ENCODE measurements at places on chromosomes 1 and 21.

DNA sequence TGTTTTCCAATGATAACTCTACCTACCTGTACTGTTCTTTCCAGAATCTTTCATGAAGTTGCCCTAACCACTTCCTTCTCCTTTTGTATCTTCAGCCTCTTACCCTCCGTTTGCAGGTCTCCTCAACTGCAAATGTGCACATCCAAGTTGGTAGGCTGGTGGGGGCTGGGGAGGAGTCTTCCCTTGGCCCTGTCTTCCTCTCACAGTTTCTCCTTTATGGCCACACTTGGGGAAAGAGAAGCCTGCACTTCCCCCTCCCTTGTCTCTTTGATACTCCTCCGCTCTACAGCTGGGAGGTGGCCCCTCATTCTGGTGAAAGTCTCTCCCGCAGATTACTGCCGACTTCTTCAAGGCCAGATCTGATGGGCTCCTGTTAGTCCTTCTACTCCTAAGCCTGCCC lies 26.9 kb upstream of the GPR88 start:
- no peak for DNase-seq

DNA sequence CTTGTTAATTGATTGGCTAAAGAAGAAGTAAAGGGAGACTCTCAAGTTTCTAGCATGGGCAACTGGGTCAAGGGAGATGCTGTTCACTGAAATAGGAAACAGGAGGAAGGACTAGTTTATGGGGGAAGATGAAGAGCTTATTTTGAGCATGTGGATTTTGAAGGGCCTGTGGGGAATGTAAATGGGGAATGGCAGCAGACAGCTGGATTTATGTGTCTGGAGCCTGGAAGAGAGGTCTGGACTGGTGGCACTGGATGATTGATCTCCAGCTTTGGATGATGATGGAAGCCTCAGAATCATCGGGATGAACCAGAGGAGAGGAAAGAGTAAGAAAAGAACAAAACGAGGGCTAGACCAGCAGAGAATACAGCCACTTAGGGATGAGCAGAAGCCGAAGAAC lies 54.9 kb upstream of the ENAH start:
- DNase-seq = no peak

- no peak for DNase-seq
Measured at GRCh38 chr1:83849191-83850061, 149.5 kb downstream of the TTLL7 start.

DNA sequence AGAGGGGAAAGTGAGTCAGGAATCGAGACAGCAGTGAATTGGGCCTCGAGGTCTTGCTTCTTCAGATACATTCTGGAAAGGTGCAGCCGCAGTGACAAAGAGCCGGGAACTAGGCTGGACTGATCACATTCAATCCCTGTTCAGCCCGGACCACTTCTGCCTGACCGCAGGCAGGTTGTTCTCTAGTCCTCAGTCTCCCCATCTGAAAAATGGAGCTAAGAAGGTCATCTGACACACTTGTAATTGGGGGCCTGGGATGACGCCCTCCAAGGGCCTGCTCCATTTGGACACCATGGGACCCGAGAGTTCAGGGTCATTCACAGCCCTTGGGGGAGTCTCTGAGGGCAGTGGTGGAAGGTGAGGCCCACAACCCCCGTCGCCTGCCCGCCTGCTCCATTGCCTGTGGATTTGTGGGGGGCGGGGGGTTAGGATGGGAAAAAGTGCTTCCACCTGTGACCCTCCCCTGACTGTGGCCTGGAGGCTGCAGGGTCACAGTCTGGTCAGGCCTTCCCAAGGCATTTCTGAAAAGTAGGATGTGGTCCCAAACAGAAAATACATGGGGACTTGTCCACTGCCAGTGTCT lies 87.9 kb upstream of the CSF3R start:
- no peak for DNase-seq

DNA sequence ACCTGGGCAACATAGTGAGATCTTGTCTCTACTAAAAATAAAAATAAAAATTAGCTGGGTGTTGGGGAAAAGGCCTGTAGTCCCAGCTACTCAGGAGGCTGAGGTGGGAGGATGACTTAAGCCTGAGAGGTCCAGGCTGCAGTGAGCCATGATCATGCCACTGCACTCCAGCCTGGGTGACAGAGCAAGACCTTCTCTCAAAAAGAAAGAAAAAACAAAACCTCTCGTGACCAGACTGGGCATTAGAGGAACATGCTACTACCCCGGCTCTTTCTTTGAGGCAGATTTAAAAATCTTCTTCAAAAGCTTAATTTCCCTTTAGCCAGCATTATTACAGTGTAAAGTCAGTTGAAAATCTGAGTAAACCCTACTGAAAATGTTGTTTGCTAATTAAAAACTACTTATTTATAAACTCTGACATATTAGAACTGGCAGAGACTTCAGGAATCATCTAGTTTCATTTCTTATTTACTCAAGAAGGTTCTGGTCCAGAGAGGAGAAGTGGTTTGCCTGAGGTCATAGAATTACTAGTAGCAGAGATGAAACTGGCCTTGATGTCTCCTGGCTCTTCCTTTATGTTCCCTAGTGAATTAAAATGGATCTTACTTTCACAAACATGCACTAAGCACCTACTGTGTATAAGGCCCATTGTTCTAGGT lies 11.6 kb upstream of the ELAVL4 start:
- no peak for DNase-seq
